ENCODE measurements at places on chromosomes 3 and 15.

DNA sequence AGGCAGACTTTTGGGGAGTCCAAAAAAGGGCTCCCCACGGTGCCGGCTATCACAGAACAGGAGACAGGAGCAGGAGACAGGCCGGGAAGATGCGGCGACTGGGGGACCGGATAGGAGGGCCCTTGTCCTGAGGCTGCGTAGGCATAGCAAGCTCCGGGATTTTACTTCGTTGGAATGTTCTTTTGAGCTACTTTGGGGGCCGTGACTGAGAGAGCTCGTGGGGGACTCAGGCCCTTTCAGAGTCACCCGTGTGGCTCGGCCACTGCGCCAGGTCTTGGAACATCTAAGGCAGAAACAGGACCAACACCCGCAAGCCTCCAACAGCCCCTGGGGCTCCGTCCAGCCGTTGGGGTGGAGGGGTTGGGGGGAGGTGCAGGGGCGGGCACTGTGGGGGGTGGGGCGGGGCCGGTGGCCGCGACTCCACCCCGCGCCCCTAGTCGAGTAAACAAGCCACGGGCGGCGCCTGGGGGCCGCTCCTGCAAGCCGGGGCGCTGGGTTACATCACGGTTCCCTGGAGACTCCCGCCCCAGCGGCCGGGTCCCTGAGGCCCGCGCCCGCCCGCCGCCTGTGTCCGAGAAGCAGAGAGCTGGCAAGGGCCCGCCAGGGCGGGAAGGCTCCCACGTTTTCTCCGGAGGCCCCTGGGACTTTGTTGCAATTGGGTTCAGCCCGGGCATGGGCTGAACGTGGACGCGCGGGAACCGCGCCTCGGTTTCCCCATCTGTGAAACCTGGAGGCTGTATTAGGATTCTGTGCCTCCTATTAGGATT lies 23.3 kb upstream of the C15orf39 start:
- peak; percentile 13 for DNase-seq

DNA sequence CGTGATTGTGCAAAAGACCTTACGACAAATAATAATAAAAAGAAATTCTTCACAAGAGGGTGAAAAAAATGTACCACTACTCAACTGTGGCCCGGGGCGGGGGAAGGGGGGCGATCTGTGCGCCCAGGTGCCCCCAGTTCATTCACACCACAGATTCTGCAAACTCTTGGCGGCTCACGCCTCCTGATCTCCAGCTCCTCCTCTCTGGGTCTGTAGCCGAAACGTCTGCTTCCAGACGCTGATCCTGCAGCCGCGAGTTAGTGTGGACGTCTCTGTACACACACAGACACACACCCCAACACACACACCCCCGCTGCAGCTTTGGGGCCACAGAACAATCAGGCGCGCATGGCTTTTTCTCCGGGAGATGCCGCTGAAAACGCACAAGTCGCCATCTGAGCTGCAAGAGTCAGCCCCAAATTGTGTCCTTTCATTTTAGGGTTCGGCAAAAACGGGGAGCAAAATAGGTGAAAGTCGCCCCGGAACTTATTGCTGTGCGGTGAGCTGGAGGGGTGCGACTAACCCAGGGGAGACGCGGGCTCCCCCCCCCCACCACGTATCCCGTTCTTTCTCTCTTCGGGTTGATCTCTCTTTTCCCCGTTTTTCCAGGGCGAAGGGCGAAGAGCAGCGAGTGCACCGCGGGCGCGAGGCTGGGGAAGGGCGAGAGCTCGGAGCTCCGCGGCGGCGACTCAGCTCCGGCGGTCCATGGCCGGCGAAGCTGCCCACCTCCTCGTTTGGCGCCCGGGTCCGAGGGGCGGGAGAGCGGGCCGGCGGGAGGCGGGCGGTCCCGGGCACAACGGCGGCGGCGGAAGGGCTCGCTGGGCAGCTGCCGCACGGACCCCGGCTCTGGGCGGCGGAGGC lies 505 bp upstream of the WNT5A start:
- peak; percentile 34 for DNase-seq

DNA sequence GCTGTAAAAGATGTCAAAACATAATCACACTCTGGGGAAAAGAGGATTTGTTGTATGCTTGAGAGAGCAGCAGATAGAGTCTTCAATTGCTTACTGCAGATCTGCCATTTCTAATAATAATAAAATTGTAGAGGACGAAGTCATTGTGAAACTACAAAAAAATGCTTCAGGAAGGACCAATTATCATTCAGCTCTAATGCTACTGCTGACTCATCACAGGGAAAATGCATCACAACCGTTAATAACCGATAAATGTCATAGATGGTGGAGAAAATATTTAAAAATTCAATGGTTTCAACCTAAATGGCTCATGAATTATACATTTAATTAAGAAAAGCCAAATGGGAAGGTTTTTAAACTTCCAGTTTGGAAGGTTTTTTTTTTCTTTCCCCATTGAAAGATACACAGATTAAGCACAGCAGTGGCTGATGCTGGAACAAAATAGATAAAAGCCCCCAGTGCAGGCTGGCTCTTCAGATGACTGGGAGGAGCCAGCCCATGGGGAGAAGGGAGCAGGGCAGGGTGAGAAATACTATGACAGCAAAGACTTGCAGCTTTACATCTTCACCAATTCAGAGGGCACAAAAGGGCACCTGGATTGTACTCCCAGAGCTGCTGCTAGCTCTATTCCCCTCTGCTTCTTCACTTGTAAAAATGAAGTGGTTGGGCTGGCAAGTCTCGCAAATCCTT lies 196.1 kb downstream of the CNTN6 start:
- DNase-seq: no peak

- peak; percentile 38 for DNase-seq
Observed at GRCh38 chr15:34708422-34708821, 46.4 kb downstream of the GJD2 start.

GRCh38 chr3:43966126-43966525 lies 275.4 kb downstream of the ABHD5 start:
- no peak for DNase-seq

GRCh38 chr3:150146991-150147761 lies 176.5 kb upstream of the PFN2 start:
- no peak for DNase-seq

DNA sequence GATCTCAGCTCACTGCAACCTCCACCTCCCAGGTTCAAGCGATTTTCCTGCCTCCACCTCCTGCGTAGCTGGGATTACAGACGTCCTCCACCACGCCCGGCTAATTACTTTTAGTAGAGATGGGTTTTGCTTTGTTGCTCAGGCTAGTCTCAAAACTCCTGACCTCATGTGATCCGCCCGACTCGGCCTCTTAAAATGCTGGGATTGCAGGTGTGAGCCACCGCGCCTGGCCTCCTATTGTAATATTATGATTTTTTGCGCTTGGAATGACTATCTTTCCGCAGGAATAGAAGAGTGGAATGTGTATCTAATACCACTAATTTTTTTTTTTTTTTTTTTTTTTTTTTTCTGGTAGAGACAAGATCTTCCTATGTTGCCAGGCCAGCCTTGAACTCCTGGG lies 1.8 kb downstream of the ARL8B start:
- no peak for DNase-seq

DNA sequence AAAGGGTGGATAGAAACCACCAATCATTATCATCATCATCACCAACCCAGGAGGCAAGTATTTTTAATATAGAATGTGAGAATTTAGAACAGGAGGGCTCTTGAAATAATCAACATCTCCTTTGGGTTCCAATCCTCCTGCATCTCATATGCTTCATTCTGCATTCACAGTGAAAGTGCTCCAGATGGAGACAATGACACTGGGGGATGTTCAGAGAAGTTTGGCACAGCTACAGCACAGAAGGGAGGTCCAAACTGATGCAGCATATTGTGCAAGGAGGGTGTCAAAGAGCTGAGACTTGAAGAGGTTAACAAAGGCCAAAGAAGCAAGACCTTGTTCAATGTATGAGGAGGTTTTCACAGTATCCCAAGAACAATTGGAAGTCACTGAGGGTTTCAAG lies 767.1 kb downstream of the NTRK3 start:
- no peak for DNase-seq

DNA sequence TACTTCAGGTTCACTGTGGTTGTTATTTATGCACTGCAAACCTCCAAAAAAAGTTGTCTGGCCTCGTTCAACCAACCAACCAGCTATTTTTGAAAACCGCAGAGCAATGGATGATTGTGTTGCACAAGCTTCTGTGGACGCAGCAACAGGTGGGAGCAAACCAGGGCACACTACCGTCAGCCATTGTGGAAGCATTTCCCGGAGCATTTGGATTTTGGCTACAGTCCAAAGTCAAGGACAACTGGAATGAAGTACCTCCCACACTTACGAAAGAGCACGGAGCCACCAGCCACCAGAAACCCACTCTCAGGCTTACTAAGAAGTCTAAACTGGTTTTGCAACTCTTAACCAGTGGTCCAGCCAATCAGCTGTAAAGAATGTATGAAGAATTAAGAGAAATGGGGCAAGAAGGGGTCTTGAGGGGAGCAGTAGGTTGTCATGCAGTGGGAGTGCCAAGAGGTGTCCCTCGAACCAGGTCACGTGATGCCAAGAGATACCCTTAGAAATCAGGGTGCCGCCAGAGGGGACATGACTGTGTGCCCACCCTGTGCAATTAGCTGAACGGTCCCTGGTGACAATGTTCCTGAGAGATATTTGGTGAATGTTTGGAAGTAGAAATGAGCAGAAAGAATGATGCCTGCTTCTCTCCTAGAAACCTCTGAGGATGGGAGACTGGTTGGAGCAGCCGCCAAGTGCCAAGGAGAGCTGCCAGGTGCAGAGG lies 68.9 kb upstream of the PCSK6 start:
- DNase-seq: no peak

GRCh38 chr15:92930054-92930621 lies 30.0 kb downstream of the CHD2 start:
- DNase-seq: no peak

- DNase-seq: no peak
Observed at GRCh38 chr3:188152660-188153436, 1.1 kb upstream of the LPP start.

- DNase-seq: no peak
Observed at GRCh38 chr3:14506626-14507304, 33.4 kb downstream of the GRIP2 start.

GRCh38 chr3:66592016-66592761 lies 91.4 kb upstream of the LRIG1 start:
- no peak for DNase-seq

GRCh38 chr3:133448478-133449122 lies 48.7 kb downstream of the BFSP2 start:
- peak; percentile 16 for DNase-seq

DNA sequence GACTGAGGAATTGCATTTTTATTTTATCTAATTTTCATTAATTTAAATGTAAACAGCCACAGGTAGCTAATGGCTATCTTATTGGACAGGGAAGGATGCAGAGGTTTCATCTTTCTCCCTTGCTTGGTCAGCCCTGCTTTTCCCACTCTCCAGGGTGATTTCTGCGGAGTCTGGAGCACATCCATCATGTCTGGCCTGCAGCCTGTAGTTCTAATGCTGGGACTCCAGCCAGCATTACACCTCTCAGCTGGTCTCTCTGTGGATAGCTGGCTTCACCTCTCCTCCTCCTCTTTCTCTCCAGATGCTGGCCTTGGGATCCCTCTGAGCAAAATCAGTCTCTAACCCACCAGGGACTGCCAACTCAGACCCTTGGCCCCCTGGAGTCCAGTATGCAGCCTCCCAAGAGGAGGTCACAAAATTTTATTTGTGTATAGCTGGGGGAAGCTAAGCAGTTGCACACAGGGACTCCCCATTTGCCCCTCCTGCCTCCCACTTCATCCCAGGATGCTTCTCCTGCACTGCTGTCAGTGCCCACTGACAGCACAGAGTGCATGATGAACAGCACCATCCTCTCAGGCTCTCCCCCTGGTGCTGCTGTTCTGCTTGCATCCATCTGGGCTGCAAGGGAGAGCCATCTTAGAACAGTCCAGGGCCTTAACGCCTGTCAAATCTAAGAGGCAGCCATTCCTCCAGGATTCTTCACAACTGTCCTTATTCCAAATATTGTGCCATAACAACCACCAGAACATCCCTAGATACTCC lies 1.7 kb downstream of the BFSP2 start:
- DNase-seq: no peak

- no peak for DNase-seq
Observed at GRCh38 chr3:46574243-46574646, 8.1 kb upstream of the LRRC2 start.

GRCh38 chr3:99875581-99875928 lies 57.9 kb downstream of the CMSS1 start:
- DNase-seq: peak; percentile 20

DNA sequence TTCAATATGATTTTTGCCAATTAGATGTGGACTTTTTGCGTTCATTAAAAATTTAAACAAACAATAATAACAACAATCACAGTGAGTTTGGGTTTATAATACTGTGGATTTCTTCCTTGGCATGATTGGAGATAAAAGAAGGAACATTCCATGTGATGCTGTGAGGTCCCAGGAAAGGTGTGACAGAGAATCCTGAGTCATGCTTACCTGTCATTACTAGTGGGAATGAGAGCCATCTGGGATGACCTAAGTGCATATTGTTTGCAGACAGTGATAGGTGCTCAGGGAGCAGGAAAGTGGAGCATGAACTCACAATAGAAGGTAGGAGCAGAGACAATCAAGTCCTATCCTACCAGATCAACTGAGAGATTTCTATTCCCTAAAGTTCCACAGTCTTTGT lies 766.5 kb upstream of the CFAP20DC start:
- DNase-seq: no peak

DNA sequence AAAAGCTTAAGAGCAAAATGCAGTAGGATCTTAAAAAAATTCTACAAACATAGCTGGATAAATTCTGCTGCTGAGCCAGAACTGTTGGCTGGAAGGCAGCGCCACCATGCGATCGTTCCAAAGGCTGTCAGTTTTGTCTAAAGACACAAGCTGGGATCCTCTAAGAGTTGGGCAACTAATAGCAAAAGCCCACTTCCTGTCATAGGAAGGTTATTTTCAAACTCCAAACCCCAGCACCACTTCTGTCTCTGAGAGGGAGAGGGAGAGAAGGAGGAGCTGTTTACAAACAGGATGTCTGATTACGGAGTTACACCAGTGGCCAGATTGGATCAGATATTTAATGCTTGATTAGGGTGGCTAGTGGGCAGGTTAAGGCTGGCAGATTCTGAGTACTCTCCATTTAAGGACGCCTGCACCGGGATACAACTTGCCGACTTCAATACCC lies 44.0 kb downstream of the EIF4E3 start:
- no peak for DNase-seq

DNA sequence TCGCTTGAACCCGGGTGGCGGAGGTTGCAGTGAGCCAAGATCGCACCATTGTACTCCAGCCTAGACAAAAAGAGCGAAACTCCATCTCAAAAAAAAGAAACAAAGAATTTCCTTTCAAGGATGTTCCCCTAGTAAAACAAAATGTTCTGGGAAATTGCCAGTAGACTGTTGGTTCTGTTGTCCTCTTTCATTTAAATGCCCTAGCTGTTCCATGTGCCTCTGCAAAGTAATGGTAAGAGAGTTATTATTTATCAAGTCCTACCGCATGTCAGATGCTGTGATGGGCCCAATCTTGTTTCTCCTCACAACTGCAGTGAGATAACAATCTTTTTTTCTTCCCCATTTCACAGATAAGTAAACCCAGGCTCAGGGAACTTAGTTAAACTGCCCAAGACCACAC lies 254.3 kb upstream of the TPM1 start:
- no peak for DNase-seq

- DNase-seq: no peak
Observed at GRCh38 chr15:49742381-49742780, 121.5 kb downstream of the DTWD1 start.

- no peak for DNase-seq
Observed at GRCh38 chr3:61452535-61453090, 108.8 kb upstream of the PTPRG start.

GRCh38 chr3:49867871-49868321 lies 1.8 kb downstream of the CAMKV start:
- peak; percentile 16 for DNase-seq

GRCh38 chr3:110929816-110930215 lies 141.8 kb upstream of the NECTIN3 start:
- no peak for DNase-seq

GRCh38 chr3:114213292-114213626 lies 24.1 kb downstream of the ZNF80 start:
- no peak for DNase-seq

Data from NCI-H526 treated with DMSO at 0.1 percent for 48 hours (cell line).